ENCODE measurements at places on chromosomes 11 and 22.

DNA sequence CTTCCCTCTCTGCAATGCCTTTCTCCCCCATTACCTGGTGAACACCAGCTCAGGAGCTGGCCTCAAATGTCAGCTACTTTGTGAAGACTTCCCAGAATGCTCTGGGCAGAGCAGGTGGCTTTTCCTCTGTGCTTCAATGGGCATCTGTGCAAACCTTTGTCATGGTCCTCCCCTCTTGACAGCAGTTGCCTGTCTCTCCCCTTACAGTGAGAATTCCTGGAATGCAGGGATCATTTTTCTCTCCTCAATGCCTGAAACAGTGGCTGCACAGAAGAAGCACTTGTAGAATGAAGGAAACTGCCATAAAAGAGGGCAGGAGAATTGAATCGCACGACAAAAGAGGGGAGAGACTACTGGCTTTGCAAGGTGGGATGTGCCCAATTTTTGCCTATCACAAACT is 92.8 kb upstream of the NARS2 start:
- ATAC-seq, result no peak

DNA sequence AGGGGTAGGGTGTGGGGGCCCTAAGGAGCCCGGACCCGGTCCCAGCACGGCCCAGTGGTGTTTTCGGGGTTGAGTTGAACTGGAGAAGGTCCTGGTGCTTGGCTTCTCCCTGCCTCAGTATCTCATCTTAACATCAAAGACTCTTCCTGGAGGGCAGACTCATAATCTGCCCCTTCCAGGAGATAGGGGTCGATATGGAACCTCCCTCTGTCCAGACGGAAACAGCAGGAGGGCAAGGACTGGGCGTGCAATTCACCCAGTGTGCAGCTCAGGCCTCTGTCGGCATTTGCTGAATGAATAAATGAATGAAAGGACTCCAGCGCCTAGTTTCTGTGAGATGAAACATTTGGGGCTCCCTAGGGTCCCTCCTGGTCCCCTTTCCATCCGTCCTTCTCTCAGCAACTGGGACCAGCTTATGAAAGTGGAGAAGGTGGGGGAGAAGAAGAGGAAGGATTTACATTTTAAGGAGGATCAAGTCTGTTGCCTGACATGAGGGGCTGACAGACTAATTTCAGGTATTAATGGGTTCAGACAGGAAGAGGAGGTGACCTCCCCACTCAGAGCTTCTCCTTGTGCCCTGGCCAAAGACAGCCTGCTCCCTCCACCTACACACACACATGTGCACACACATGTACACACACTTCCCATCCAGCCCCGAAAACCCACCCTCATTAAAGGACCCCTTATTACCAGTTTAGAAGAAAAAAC is 1.1 kb upstream of the SHISA8 start:
- ATAC-seq, result no peak

GRCh38 chr11:61881397-61881796 is 9.9 kb downstream of the FADS3 start:
- ATAC-seq, result no peak

GRCh38 chr11:127119356-127119755 is 118.8 kb upstream of the KIRREL3 start:
- no peak for ATAC-seq

DNA sequence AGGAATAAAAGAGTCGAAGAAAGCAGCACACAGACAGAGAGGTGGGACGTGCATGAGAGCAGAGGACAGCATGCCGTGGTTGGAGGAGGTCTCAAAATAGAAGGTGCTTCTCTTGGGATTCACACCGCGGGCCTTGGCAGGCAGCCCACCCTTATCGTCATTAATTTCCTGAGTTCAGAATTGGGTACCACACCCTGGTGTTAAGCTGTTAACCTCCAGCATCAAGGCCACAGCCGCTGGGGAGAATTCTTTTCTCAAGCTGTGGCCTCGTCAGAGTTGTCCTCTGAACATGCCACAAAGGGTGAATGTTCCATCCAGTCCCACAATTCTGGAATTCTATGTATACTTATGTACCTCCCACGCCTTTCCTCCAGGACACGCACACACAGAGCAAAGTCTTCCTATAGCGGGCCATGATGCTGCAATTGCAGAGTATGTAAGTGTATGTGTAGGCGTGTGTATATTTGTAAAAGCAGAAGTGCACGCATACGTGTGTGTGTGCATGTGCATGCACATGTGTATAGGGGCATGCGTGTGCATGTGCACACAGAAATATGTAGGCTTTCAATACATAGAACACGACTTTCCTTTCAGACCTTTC is 39.0 kb downstream of the ADAMTS8 start:
- no peak for ATAC-seq

DNA sequence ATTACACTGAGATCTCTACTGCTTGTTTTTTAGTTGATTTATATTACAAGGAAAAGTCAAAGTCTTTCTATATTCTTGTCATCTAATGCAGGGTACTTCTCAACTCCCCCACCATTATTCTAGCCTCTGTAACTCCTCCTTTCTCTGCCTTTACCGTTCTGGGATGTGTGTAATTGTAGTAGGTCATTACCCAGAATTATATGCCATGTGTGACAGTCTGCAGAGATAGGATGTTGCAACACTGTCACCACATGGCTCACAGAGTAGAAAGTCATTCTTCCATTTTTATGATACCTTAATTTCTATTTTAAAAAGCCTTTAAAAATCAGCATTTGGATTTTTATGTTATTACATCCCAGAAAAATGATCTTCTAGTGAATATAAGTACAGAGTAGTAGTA is 32.7 kb downstream of the ZNF143 start:
- ATAC-seq, result no peak

GRCh38 chr11:81839016-81839415 is 894.6 kb downstream of the FAM181B start:
- ATAC-seq, result no peak

DNA sequence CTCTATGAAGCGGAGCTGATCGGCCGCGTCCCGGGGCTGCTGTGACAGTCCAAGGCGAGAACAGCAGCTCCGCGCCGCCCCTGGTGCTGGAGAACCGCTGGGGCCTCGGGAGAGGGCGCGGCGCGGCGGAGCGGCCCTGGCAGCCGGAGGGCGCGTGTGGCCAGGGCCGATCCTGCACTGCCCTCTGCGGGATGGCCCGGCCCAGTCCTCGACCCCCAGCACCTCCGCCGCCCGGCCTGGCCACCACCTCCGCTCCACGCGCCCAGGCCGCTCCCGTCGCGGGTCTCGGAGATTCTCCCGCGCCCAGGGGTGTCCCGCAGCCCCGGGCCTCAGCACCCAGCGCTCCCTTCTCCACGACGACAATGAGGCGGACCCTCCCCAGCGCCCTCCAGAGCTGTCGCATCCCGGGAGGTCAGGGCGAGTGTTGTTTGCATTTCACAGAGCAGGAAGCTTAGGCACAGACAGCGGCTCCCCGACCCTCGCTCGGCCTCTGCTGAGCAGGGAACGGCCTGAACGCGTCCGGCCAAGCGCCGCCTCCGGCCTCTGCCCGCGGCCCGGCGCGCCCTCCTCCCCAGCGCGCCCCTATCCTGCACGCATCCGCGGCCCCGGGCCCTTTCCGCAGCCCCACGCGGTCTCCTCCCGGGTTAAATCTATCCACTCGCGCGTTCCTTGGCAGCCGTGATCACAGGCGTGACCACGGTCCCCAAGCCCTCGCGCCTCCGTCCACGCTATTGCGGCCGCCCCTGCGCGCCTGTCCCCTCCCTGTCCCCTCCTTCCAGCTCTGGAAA is 109.7 kb downstream of the WNT7B start:
- peak; percentile 25 for ATAC-seq

DNA sequence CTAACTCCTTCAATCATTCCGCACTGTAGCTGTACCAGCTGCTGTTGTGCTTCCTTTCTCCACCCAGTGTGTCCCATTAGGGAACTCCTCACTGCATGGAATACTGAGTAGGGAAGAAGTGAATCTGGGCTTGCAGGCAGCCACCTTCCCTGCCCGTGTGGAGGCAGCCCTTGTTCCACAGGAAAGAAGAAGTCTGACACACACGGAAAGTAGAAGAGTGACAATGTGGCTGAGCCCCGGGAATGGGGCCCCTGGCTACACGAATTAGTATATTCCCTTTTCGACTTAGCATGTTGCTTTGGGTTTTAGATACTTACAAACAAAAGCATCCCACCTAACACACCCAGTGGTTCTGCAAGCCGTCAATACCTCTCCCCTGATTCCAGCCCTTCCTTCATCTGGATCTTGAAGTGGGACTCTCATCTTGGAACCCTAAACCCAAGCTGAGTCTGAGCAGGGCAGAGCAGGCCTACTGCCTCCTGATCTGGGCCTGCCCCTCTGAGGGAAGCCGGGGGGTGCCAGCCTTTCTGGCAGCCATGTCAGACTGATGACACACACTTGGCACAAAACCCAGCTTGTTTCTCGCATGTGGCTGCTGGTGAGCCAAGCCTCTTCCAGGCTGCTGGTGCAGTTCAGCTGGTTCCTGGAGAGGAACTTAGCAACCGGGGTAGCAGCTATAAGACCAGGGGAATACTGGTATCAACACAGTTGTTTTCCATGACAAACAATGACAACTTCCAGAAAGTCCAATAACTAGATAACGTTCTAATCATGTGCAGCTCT is 71.6 kb downstream of the C11orf58 start:
- peak; percentile 85 for ATAC-seq

DNA sequence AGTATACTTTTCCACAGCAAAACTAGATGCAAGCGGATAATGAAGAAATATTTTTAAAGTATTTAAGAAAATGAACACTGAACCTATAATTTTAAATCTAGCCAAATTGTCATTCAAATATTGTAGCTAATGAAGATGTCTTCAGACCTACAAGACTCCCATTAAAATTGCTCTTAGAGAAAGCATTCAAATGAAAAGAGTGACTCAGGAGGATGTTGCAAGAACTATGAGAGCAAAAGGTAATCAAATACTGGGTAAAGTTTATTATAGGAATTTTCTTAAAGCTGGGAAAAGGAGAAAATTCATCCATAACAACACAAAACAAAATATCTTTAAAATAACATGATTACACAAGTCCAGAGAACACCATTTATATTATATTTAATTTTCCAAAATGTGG is 5.4 kb upstream of the POU2AF1 start:
- ATAC-seq, result no peak

DNA sequence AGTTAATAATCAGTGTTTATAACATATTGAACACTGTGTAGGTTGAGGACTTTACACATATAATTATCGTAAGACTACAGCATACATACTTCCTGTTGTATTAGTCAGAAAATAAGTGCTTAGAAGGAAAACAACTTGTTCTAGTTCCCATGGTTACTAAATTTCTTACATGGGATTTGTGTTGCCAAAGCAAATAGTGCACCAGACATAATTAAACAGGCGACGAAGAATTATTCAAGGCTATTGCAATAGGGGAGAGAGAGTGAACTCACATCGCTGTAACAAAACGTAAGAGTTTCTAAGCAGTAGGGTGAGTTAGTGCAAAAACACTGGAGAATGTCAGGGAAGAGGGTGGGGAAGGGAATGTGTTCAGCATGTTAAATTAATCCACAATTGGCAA is 347.8 kb downstream of the CNTN5 start:
- no peak for ATAC-seq

DNA sequence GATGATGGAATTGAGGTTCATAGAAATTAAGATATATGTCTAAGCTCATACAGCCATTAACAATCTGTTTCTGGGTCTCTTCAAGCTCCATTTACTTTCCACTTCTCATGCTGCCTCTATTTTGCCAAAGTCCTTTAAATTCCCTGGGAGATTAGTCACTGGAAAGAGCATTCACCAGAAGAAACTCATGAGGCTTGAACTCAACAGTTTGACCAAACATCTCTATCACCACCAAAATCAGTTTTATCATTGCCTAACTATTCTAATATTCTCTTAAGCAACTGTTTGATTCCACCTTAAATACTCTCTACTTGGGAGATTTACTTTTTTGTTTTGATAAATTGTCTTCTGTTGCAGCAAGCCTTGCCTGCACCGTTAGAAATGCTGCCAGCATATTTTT is 881.3 kb downstream of the KCNA4 start:
- no peak for ATAC-seq

- ATAC-seq, result peak; percentile 57
These were observed 1.2 kb downstream of the ROM1 start for GRCh38 chr11:62614275-62614674.

- no peak for ATAC-seq
These were observed 9.9 kb upstream of the OR56B1 start for GRCh38 chr11:5726351-5726750.

DNA sequence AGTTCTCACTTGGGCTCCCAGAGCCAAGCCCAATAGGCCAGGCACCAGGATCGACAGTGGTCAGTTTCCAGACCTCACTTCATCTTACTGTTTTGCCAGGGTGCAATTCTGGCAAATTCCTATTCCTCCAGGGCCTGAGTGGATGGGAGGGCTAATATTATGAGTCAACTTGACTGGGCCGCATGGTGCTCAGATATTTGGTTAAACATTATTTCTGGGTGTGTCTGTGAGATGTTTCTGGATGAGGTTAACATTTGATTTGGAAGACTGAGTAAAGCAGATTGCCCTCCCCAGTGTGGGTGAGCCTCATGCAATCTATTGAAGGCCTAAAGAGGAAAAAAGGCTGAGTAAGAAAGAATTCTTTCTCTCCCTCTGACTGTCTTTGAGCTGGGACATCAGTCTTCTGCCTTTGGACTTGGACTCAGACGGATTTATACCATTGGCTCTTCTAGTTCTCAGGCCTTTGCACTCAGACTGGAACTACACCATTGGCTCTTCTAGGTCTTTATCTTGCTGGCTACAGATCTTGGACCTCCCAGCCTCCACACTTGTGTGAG is 132.9 kb upstream of the ZBED5 start:
- peak; percentile 17 for ATAC-seq

GRCh38 chr22:35411102-35411501 is 11.2 kb downstream of the MCM5 start:
- no peak for ATAC-seq

DNA sequence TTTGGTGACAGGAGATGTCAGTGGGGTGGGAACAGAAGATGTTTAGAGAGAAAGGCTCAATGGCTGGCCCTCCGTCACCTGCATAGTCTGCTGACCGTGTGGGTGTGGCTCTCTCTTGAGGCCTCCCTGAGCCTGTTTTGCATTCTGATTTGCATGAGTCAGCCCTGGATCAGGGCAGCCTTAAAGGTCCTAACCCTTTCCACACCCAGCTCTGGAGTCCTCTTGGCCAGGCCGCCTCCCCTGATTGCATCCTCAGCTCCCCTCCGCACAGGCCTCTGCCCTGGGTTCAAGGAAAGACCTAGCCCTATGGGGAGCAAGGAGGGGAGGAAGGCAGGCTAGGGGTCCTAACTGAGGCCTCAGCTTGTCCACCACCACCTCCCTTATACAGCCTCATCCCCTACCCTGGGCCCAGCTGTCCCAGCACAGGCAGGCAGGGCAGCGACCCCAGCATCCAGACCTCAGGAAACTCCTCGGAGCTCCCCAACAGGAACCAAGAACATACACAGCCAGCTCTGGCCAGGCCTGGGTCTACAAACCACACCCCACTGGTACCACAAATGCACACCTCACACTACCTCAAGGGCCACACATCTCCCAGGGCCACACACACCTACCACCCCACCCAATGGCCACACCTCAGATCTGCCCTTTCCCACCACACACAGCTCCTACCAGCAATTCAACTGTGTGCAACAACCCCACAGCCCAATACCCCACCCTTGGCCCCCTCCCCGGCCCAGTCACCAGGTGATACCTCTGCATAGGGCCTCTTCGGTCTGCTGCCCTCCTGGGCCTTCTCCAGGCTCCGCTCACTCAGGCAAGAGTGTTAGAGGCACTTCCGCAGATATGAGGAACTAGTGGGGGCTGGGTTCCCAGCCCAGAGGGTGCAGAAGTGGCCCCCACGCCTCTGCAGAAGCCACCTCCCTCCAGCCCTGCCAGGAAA is 13.7 kb downstream of the ARAP1 start:
- peak; percentile 83 for ATAC-seq

- peak; percentile 16 for ATAC-seq
These were observed 1.1 kb upstream of the NOL12 start for GRCh38 chr22:37684803-37685615.

GRCh38 chr11:102986815-102987214 is 31.3 kb upstream of the MMP13 start:
- ATAC-seq, result no peak

- no peak for ATAC-seq
These were observed 851.1 kb upstream of the RAG2 start for GRCh38 chr11:37449146-37449545.

Data from esophagus mucosa (tissue), 1 donor.